ENCODE measurements at places on chromosomes 7 and 10.
A peak's percentile ranks its signal among the peaks of the same experiment; 100 is the strongest.

GRCh38 chr10:85946713-85947326, 419.8 kb downstream of the GRID1 start:
- DNase-seq, result peak; percentile 28

DNA sequence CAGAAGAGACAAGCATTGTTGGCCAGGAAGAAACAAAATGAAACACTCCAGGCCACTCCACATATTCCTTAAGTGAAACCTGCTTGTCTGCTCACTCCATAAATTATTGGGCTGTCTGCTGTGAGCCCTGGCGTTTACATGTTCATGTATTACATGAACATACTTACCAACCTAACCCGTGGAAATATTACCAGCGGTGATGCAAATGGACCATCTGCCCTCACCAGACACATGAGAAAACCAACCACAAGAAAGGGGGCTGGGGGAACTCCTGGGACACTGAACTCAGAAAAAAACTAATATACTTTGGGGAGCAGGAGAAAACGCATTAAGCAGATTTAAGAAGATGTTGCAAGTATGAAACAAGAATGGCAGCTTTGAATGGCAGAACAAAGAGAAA, 731.2 kb upstream of the IGFBP3 start:
- no peak for DNase-seq

DNA sequence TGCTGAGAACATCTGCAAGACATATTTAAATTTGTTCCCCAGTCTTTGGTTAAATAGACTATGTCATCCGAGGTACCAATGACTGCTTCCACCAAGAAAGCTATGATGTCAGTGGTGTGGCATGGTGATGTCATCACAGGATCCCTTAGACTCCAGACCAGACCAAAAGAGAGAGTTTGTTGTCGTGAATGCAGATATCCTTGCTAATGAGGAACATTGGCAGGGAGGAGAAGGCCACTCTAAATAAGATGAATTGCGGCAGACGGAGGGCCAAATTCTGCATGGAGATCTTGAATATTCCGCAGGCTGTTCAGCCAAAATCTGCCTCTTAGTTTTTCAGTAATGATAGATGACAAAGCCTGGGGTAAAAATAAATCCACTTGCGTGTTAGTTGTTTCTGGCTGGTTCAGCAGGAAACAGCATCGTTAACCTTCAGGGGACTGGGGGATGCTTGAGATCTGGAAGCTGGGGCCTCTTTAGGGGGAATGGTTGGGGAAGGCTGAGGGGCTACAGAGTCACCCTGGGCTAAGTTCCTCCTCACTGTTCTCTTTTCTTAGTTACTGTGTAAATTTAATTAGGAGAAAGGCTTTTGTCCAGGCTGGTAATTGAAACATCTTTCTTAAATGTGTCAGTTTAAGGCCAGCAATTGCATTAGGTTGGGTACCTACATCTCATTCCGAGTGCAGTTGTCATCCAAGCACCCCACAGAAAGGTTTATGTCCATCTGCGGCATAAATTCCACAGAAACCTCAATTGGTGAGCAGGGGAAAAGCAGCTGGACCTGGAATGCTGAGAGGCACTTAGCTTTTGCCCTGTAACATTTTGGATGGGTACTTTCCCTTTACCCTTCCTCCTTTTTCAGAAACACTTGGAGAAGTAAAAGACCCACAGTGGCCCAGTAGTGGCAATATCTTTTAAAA, 11.6 kb upstream of the CAMK1D start:
- DNase-seq, result no peak

GRCh38 chr7:129266181-129266580, 41.4 kb downstream of the AHCYL2 start:
- DNase-seq, result no peak

DNA sequence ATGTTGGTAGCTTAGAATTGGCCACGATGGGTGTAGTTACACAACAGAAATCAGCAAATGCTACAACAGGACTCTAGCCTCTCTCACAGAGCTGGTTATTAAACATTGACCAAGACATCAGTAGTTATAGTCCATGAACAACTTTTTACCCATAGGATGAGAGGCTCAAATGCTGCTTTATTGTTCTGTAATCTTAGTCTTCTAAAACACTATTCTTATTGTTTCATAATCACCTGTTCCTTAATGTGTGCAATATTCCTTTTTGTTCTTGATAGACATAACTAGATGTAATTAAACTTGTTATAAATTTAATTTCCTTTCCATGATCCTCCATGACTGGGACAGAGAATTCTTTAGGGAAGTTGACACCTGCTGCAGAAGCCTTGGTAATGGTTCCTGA, 356.9 kb downstream of the EXOC4 start:
- no peak for DNase-seq

- DNase-seq, result no peak
Observed at GRCh38 chr10:127159648-127160245, 36.6 kb downstream of the INSYN2A start.

GRCh38 chr7:88146616-88147015, 73.2 kb downstream of the SRI start:
- no peak for DNase-seq

DNA sequence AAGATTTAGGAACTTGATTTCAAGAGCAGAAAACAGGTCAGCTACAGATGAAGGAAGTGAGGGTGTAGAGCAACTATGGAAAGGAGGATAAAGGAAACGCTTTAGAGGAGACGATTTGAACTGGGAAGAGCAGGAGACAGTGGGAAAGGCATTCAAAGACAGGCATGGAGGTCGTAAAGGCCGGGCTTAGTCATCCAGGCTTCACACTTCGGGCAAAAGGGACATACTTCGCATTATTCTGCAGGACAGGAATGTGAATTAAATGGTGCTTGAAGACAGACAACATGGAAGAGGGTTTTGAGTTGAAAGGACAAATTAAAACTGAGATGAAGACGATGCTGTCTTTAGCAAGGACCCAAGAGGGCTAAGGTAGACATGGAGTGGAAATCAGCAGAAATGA, 8.1 kb downstream of the FAM171A1 start:
- no peak for DNase-seq

DNA sequence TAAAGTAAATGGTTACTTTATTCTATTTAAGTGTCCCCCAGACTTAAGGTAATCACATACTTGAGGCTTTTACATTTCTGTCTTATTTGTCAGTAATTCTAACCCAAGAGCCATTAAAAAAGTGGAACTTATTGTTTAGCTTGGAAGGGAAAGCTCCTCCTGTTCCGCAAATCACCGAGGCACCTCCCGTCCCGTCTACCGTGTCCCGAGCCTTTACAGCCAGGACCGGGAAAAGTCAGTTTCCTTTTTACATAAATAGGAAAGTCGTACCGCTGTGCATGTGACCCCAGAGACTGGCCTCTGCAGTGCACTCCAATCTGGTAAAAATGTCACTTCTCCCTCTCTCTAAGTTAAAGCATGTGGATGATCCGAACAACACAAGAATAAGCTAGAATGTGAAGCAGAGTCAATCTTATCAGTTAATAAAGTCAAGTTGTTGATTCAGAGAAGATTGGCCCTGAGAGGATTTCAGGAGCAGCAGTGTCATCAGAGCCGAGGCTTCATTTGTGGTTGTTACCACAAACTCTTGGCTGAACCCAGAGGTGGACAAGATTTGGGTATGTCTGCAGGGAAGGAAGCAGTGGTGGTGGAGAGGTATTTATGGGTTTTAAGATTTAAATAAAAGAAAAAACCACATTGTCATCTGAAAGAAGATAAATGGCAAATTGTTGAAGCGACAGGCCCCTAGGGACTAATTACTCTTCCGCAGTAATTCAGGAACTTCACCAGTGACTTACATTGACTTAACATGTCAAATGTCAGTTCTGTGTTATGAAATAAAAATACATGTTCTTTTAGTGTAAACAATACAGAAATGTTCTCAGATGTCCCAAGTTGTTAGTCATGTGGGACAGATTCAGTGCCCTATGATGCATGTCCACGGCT, 316.6 kb upstream of the ZNF32 start:
- DNase-seq, result no peak

- DNase-seq, result no peak
Observed at GRCh38 chr10:88293651-88294230, 289.4 kb downstream of the RNLS start.

Measured in GM13977 (cell line).